ENCODE measurements at places on chromosomes 11 and 22. TPM values are rescaled to one million over a fixed set of nuclear protein-coding genes. Genes with fewer than 3 reads are reported as not detected.

- DNase-seq, result no peak
Measured at GRCh38 chr11:92211576-92212167, 12.9 kb upstream of the FAT3 start.

GRCh38 chr11:122756417-122756816 lies 81.9 kb upstream of the CRTAM start:
- peak; percentile 61 for DNase-seq

DNA sequence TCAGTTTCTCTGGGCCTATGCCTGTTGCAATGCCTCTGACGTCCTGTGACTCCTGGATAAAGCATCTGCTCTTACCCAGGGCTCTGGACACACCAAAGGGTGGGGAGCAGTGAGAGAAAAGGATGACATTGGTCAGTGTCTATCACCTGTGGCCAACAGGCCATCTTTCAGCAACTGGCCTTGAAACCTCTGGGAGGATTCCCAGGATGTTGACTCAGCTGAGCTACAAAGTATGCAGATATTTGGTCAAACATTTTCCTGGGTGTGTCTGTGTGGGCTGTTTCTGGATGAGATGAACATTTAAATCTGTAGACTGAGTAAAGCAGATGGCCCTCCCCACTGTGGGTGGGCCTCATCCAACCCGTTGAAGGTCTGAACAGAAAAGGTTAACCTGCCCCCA lies 149.9 kb downstream of the SPATA19 start:
- no peak for DNase-seq

Gene GAL
- 0.35 TPM for total RNA-seq

GRCh38 chr11:40354121-40354520 lies 1105.3 kb downstream of the LRRC4C start:
- DNase-seq, result no peak

DNA sequence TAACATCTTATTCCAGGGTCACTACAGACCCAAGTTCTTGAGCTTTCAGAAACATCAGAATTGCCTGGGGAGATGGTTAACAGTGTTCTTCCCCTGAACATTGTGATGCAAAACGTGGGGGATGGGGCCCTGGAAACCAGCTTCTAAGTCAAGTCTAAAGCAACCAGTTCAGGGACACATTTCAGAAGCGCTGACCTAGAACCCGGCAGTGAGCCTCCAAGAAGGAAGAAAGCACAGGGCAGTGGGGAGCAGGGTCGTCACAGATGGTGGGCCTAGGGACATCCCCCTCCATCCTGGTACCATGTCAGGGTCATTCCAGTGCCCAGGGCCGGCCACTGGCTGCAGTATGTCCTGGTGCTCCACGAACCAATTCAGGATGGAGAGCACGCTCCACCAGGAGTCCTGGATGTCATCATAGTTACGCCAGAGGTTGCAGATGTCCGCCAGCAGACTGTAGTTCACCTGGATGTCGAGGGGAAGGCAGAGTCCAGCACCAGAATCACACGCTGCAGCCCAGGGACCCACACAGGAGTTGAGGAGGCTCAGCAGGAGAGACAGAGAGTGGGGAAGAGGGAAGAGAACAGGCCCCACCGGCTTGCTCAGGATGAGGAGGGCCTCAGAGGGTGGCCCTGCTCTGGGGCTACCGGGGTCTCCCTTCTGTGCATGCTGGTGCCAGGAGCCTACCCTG lies 5.0 kb downstream of the NAGA start:
- no peak for DNase-seq

DNA sequence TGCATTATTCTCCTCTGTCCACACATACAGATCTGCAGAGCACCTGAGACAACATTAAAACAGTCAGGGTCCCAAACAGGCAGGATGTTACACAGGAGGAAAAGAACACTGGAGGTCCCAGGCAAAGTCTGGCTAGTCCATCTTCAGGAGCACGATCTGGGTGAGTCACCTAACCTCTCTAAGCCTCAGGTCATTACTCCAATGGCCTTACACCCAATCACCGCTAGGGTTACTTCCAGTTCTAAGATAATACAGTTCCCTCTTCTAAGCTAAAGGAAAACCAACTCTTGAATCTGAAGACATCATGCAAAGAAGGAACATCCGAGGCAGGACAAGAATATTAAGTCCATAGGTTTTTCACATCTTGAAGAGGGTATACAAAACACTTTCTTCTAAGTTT lies 24.5 kb downstream of the ASCC2 start:
- DNase-seq, result no peak

DNA sequence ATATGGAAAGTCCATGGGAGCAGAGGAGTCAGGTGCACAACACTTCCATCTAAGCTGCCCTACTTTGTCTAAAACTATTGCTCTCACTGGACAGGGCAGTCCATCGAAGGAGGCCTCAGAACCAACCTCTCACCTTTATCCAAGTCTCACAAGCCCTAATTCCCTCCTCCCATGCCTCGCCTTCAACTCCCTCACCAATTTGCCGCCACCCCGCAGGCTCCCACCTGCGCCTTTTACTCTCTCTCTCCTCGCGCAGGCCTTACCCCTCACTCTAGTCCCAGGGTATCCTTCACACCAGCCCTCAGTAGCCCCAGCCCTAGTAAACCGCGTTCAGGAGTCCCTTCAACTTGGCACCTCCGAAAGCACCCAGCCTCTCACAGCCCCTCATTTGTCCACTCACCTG lies 451 bp downstream of the FHIP1B start:
- DNase-seq, result no peak

Gene NADSYN1
- 131 TPM for total RNA-seq

DNA sequence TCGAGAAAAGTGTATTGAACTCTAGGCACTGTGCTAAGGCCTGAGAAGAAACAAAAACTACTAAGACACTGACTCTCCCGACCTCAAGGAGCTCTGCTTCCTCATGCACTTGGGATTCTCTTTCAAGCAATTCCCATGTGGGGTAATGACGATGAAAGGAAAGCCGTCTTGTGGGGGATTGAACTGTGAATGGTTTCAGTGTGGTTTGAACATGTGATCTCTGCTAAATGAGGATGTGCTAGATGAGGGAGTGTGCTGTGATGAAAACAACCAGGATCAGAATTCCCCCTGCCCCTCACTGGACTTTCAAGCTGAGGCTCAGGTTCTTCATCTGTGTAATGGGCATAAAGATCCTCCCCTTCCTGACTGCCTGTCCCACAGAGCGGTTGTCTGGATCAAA lies 74.9 kb downstream of the DEPDC5 start:
- no peak for DNase-seq

DNA sequence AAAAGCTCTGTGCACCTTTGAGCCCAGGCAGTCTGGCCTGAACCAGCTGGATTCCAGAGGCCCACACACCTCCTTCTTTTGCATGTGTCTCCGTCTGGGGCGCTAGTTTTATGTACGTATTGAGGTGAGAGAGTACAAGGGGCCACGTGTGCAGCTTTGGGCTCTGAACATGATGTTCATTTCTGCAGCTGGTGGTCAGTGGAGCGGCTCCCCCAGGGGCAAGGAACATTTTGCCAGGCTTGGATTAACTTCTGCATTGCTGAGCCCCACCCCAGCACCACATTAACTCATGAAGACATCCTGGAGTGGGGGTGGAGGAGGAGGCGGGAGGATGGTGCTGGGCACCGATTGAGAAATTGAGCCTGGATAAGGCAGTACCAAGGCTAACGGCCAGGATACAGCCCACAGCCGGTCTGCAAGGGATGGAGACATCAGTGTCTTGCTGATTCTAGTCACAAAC lies 13.8 kb downstream of the USP2 start:
- DNase-seq, result no peak

GRCh38 chr22:41911001-41911611 lies 3.8 kb downstream of the SHISA8 start:
- no peak for DNase-seq

- no peak for DNase-seq
Measured at GRCh38 chr11:84316866-84317555, 1030.8 kb upstream of the CCDC90B start.

DNA sequence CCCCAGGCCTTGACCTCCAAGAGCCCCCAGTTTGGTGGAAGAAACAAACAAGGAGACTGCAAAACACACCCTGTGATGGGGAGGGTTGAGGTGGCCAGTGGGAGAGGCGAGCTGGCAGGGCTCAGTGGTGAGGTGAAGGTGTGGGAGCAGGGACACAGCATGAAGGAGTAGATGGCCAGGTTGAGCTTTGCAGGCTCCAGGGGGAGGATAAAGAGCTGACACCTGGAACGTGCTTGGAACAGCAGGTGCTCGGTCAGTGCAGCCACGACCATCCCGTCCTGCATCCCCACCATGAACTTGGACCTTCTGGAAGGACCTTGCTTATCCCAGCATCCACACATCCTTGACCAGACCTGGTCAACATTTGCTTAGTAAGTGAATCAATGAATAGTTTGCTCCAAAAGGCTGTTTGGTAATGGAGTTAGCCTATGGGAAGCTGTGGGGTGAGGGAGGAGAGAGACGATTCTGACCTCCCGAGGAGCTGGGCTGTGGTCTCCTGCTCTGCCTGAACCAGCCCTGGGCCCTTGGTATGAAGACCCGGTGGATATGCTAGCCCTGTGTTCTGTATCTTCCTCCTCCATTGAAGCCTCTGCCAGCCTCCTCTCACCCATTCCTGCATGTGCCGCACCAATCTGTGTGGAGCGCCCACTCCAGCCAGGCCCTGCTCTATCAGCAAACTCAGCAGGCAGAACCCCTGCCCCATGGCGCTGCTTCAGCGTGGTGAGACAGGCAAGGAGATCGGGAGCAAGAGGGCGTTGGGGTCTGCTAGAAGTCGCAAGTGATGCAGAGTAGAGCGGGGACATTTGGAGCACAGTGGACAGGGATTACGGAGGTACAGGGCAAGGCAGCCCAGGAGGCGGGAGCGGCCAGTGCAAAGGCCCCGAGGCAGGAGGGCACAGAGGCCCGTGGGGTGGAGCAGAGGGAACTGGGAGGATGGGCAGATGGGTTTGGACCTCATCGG lies 9.9 kb downstream of the LINC01488 start:
- DNase-seq, result no peak

DNA sequence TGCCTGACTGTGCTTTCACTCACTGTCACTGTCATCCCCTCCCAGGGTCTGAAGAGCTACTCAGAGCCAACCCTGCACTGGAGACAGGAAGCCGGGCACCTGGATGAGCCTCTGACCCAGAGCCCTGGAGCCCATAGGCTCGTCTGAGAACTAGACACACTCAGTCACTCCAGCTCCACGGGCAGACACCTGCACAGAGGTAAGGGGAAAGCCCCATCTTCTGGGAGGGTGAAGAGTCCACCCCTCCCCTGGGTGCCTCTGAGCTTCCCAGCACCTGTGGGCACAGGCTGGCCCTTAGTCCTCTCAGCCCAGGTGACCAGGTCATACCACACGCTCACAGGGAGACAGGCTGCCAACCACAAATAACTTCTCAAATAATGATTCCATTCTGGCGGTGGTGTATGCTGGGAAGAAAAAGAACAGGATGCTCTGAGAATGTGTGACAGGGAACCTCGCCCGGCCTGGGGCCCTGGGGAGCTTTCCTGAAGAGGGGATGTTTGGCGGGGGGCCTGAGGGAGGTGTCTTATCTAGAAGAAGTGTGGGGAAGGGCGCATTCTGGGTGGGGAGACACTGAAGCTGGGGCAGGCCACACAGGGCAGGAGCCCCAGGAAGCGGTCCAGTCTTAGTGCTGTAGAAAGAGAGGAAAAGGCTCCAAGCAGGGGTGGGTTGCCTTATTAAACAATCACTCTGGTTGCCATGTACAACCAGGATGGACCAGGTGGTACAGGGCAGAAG lies 5.3 kb downstream of the CCDC157 start:
- DNase-seq, result no peak

- DNase-seq, result no peak
Measured at GRCh38 chr22:27839057-27839660, 37.6 kb upstream of the MN1 start.

Gene KDELR3
- total RNA-seq, result not detected

Gene VPREB1
- not detected for total RNA-seq

GRCh38 chr11:95337175-95337957 lies 106.4 kb upstream of the SESN3 start:
- DNase-seq, result peak; percentile 25

GRCh38 chr11:77214557-77214956 lies 86.5 kb downstream of the MYO7A start:
- DNase-seq, result no peak

Gene ZPR1
- 101 TPM for total RNA-seq

Gene APOA1
- not detected for total RNA-seq

- DNase-seq, result no peak
Measured at GRCh38 chr22:23751441-23751996, 607 bp upstream of the ZNF70 start.

- DNase-seq, result no peak
Measured at GRCh38 chr11:73390601-73391565, 14.7 kb downstream of the RELT start.

Gene KDM4E
- total RNA-seq, result not detected

Gene HDHD5
- 30.1 TPM for total RNA-seq

DNA sequence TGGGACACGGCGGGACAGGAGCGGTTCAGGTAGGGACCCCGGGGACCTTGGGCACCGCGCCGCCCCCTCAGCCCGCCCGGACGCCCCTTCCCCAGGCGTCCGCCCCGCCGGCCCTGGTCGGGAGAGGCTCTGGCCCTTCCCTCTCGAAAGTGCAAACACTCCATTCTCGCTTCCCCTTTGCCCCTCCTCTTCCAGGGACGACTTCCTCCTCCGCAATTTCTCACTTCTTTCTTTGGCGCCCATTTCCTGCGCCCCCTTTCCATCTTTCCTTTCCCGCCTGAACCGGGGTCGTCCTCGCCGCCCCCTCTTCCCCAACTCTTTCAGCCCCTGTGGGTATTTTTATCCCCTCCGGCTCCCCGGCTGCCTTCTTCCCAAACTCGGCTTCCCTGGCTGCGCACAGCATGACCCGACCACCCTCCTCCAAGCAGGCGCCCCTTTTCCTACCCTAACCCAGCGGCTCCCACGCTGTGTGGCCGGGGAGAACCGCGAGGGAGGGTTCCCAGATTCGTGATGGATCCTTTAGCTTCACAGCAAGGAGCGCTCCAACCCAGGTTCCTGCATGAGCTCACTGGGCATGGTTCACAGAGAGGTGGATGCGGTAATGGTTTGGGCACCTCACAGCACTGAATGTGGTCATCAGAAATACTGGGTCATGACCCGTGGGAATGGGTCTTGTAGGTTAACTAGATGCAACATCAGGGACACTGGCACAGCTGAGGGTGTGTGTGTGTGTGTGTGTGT lies 689 bp downstream of the RAB39A start:
- no peak for DNase-seq

Gene CASP1
- total RNA-seq, result 59.9 TPM

- peak; percentile 31 for DNase-seq
Measured at GRCh38 chr11:128845334-128845780, 21.7 kb downstream of the KCNJ1 start.

Gene CCDC73
- not detected for total RNA-seq

DNA sequence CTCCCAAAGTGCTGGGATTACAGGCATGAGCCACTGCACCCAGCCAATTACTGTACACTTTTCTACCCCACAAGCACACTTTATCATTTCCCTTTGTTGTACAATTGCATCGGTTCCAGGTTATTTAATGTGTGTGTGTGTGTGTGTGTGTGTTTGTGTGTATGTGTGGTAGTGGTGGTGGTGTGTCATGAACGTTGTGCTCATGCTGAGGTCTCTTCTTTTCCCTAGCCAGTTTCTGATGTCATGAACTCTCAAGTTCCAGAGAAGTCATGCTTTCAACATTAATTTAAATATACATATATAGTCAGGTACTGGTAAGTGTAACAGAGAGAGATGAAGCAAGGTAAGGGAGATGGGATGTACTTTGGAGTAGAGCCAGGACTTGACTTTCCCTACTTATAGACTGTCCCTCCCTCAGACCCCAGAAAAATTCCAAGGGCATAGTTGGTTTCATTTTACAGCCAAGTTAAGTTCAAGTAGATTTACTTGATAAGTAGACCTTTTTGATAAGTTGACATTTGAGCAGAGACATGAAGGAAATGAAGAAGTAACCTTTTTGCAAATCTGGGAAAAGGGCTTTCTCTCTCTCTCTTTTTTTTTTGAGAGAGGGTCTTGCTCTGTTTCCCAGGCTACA lies 42.7 kb downstream of the WEE1 start:
- no peak for DNase-seq

- DNase-seq, result no peak
Measured at GRCh38 chr22:24189249-24190158, 8.2 kb downstream of the SUSD2 start.
